G401 (cell line): ENCODE measurements at places on chromosomes 7 and 10. TPM values are rescaled to one million over a fixed set of nuclear protein-coding genes. Genes with fewer than 3 reads are reported as not detected.
A peak's percentile ranks its signal among the peaks of the same experiment; 100 is the strongest.

Gene RALA
- total RNA-seq = 34.7 and 39.8 TPM in 2 replicates

- peak; percentile 30 for DNase-seq
These were observed 41.6 kb downstream of the HK1 start for GRCh38 chr10:69319841-69320316.

GRCh38 chr10:114376523-114376922 lies 27.8 kb downstream of the AFAP1L2 start:
- DNase-seq = no peak

GRCh38 chr7:18532813-18533212 lies 37.3 kb downstream of the HDAC9 start:
- no peak for DNase-seq

Gene LAMB1
- 4.3 and 5.9 TPM in 2 replicates for total RNA-seq

DNA sequence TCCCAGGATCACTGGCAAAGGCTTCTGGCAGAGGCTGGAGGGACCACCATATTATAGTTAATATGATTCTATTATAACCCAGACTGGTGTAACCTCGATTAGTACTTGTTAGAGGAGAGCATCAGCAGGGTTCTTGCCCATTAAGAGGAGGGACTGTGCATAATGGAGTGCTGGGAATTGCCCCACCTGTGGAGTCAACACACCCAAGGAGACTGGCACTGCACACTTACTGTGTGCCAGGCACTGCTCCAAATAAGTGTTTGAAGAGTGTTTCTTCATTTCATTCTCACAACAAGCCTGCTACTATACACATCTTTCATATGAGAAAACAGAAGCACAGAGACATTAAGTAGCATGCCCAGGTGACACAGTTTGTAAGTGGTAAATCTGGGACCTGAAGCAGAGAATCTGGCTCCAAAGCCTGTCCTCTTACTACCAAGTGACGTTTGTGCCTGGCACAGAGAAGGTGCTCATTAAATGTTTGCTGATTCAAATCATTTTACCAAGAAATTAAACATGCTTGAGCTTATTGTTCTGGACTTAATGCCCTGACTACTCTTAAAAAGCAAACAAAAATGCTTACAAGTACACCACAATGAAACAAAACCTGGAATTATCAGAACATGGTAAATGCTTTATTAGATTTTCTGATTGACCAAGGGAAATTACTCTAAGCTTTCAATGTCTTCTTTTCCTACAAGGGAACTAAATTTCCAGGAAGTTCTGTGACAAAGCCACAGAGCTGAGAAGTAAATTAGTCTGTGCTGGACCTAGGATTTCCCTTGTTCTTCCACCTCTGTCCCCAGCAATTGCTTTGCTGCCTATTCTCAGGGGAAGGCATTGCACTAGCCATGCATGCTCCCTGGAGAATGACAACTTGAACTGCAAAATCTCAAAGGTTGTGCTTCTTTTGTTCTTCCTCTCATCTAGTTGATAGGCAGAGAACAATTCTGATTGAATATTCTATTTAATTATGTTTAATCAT lies 809 bp downstream of the SLC13A1 start:
- DNase-seq = no peak

DNA sequence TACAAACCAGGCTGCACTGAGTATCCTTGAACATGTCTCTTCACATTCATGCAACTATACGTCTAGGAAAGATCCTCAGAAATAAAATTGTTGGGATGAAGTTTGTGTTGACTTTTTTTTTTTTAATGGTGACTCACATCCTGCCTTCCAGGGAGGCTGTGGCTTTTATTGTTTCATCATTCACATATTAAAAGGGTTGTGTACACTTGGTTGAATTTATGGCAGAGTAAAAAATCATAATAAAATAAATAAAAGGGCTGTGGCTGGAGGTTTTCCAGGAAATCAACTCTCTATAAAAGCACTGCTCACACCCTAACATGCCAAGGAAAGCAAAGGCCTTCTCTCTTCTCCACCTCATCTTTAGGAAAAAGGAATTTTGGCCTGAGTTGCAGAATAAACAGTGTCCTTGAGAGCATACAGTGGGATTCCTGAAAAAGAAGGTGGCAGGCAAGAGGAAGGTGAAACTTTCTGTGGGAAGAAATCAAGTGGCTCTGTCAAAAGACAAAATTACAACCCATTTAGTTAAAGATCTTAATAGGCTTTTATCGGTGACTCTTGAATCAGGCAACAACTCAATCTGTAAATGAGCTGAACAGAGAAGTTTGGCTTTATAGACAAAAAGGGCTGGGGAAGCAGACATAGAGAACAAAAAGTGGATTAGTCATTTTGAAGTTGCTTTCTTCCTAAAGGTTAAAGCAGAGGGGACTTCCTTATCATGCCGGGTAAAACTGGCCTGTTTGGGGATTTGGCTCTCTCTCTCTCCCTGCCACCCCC lies 41.6 kb upstream of the FHIP2A start:
- no peak for DNase-seq

Gene SLC39A12
- not detected in 2 replicates for total RNA-seq

Gene ANAPC16
- total RNA-seq = 105 and 108 TPM in 2 replicates

- no peak for DNase-seq
These were observed 129.7 kb downstream of the C10orf105 start for GRCh38 chr10:71589617-71590551.

DNA sequence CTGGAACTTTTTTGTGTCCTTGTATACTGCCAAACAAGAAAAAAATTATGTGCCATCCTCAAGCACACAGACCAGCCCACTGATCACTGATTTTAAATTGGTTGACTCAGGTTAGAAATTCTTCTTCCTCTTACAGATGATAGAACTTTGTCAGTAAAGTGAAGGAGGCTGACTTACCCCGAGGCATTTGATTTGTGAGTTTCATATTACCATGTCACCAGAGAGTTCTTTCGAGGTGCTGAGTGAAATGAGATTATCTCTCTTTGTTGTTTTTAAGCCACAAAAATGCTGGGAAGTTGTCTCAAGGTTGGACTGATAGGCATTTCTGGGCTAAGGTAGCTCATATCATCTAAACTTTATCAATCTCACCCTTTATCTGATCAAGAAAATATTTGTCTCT lies 78.8 kb upstream of the FAM180A start:
- no peak for DNase-seq
